ENCODE measurements at places on chromosomes 1 and 21. TPM values are rescaled to one million over a fixed set of nuclear protein-coding genes. Genes with fewer than 3 reads are reported as not detected.

DNA sequence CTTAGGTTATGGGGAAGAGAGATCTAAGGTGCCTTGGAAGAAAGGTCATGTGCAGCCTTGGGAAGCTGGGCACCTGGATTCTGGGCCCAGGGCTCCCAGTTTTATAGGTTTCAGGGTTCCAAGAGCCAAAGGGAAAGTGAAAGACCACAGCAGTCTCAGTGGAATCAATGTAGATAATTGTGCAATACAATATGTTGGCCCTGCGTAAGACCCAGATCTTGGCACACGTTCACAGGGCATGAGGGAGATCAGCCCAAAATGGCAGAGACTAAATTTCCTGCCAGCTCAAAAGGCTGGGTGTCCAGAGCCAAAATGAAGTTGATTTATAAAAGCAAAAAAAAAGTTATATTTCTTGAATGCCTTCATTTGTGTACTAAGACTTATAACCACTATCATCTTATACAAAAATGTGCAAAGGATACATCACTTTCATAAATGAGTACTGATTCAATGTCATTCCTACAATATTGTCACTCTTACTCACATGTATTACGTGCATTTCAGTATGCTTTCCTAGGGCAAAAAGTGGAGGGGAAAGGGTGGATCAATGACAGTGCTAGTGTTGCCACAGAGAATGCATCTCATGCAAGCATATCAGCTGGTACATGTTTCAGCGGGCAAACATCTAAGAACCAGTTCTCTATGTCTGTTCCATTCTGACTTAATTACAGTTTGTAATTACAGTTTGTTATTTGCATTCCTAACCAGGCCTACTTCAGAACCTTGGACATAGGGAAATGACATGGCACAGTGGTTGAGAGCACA lies 22.5 kb upstream of the NPL start:
- no peaks in the 10 kb centered on the region for H3K4me1 ChIP-seq
- DNase-seq, result no peak
- no peak overlapping the region for H3K27ac ChIP-seq
- no peak overlapping the region for H3K4me3 ChIP-seq

DNA sequence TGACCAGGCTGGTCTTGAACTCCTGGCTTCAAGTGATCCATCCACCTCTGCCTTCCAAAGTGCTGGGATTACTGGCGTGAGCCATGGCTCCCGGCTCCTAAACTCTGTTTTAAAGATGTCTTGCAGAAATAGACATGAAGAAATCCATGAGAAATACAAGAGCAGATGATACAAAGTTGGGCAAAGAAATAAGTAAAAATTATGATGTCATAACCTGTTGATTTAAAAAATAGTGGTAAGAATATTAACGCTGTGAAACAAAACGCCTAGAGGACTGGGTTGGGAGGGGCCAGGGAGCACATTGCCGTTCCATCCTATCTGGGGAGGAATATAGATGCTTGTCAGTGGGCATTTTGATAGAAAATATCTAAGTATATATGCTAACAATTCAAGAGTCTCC lies 1.2 kb upstream of the ITGB2 start:
- H3K4me1 ChIP-seq, result peaks cover 41% of the 10 kb centered on the region
- no peak overlapping the region for H3K27ac ChIP-seq
- DNase-seq, result no peak
- H3K4me3 ChIP-seq, result no peak overlapping the region
- no peaks in the 10 kb centered on the region for H3K36me3 ChIP-seq
- H3K27me3 ChIP-seq, result no peaks in the 10 kb centered on the region

DNA sequence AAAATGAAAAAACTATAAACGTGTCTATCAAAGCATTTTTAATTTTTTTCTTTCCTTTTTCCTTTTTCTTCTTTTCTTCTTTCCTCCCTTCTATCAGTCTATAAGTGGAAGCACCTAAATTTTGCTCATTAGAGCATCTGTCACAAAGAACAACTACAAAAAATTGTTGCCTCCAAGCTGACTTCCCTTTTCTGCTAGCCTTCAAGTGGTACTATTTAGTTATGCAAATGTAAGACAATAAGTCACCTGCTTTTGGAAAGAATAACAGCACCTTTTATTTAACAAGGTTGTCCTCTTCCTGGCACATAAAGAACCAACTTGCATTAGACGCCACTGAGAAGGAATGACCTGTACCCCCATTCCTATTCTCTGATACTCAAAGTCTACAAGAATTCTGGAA lies 45.0 kb upstream of the C1orf53 start:
- no peaks in the 10 kb centered on the region for H3K27me3 ChIP-seq
- DNase-seq, result no peak
- H3K27ac ChIP-seq, result no peak overlapping the region
- H3K4me1 ChIP-seq, result no peaks in the 10 kb centered on the region
- no peaks in the 10 kb centered on the region for H3K36me3 ChIP-seq

DNA sequence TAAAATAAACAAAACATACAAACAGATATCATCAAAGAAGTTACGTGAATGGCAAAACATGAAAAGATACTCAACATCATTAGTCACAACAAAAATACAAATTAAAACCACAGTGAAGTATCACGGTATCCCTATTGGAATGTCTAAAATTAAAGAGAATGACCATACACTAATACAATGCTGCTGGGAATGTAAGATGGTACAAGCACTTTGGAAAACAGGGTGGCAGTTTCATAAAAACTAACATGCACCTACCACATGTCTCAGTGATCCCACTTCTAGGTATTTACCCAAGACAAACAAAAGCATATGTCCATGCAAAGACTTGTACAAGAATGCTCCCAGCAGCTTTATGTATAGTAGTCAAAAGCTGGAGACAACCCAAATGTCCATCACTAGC lies 69.1 kb downstream of the HSF2BP start:
- DNase-seq, result no peak
- H3K27me3 ChIP-seq, result no peaks in the 10 kb centered on the region
- no peak overlapping the region for H3K27ac ChIP-seq
- no peaks in the 10 kb centered on the region for H3K36me3 ChIP-seq
- H3K4me3 ChIP-seq, result no peak overlapping the region

DNA sequence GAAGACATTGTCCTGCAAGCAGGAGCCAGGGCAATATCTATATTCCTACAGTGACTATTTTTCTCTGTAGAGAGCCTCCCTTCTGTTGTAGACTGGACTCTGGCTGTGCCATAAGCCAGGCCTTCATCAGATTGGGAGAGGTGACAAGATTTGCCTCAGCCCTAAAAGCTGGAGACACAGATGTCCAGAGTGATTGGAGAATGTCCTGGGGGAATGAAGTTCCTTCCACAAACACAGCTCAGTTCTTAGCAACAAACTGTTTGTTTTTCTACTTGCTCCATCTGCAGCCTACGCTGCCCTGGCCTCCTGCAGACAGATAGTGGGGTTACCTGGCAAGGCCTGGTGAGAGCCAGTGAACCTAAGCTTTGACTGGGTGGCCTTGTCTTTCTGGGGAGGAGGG lies 29.9 kb upstream of the SNX27 start:
- H3K4me3 ChIP-seq, result no peak overlapping the region
- no peak overlapping the region for H3K27ac ChIP-seq

- no peak overlapping the region for H3K27ac ChIP-seq
- H3K4me3 ChIP-seq, result no peak overlapping the region
- H3K36me3 ChIP-seq, result no peaks in the 10 kb centered on the region
- H3K27me3 ChIP-seq, result no peaks in the 10 kb centered on the region
- DNase-seq, result no peak
Observed at GRCh38 chr1:224052772-224053171, 61.1 kb upstream of the FBXO28 start.

GRCh38 chr21:16533692-16534407 lies 804.1 kb downstream of the USP25 start:
- no peaks in the 10 kb centered on the region for H3K4me1 ChIP-seq
- no peak for DNase-seq
- peak overlapping the region; percentile 85 for H3K27ac ChIP-seq
- H3K27me3 ChIP-seq, result no peaks in the 10 kb centered on the region
- no peaks in the 10 kb centered on the region for H3K36me3 ChIP-seq

DNA sequence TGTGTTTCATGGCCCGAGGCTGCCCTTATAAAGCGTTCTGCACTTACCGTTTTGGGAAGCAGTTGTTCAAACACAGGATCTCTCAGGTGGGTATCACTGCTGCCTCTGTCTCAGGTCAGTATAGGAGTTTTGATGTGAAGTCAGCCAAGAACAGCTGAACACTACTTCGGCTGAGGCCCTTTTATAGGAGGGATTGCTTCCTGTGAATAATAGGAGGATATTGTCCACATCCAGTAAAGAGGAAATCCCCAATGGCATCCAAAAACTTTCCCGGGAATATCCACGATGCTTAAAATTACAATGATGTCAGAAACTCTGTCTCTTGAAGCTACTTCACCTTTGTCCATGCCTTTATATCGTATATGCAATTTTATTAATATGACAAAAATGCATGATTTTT lies at the start of gene SELE:
TSS of gene SELE (minus strand) at position 156 of the 400 bp plus-strand sequence. CDS start 467 bp downstream, outside the sequence.
- no peak within 1 kb of the TSS for H3K4me3 ChIP-seq
- DNase-seq, result no peak
- H3K4me1 ChIP-seq, result no peaks in the 10 kb centered on the region
- no peaks in the 10 kb centered on the region for H3K27me3 ChIP-seq
- H3K36me3 ChIP-seq, result no peaks in the 10 kb centered on the region

GRCh38 chr1:193085263-193085662 lies 20.0 kb downstream of the GLRX2 start:
- no peaks in the 10 kb centered on the region for H3K4me1 ChIP-seq
- H3K36me3 ChIP-seq, result peaks cover 17% of the 10 kb centered on the region
- H3K27ac ChIP-seq, result no peak overlapping the region
- no peak overlapping the region for H3K4me3 ChIP-seq

- H3K27ac ChIP-seq, result peak overlapping the region; percentile 71
- no peak overlapping the region for H3K4me3 ChIP-seq
- peaks cover 3% of the 10 kb centered on the region for H3K4me1 ChIP-seq
- no peak for DNase-seq
- no peaks in the 10 kb centered on the region for H3K27me3 ChIP-seq
Observed at GRCh38 chr1:61636376-61636775, 88.6 kb downstream of the TM2D1 start.

DNA sequence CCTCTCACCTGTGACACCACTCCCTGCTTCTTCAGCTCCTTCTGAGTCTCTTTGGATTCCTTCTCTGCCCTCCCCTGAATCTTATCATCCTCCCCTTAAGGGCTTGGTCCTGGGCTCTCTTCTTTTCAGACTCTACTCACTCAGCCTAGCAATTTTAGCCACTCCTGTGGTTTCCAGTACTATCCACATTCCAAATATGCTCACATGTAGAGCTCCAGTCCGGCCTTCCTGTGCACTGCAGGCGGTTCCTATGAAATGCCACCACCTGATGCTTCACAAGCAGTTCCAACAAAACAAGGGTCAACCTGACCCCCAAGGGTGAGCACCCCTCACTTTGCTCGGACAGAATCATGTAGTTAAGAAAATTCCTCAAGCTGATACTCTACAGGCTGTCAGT lies 35.9 kb downstream of the MAB21L3 start:
- no peak overlapping the region for H3K4me3 ChIP-seq
- no peak for DNase-seq
- no peak overlapping the region for H3K27ac ChIP-seq
- H3K4me1 ChIP-seq, result peaks cover 7% of the 10 kb centered on the region
- H3K36me3 ChIP-seq, result no peaks in the 10 kb centered on the region
- no peaks in the 10 kb centered on the region for H3K27me3 ChIP-seq

DNA sequence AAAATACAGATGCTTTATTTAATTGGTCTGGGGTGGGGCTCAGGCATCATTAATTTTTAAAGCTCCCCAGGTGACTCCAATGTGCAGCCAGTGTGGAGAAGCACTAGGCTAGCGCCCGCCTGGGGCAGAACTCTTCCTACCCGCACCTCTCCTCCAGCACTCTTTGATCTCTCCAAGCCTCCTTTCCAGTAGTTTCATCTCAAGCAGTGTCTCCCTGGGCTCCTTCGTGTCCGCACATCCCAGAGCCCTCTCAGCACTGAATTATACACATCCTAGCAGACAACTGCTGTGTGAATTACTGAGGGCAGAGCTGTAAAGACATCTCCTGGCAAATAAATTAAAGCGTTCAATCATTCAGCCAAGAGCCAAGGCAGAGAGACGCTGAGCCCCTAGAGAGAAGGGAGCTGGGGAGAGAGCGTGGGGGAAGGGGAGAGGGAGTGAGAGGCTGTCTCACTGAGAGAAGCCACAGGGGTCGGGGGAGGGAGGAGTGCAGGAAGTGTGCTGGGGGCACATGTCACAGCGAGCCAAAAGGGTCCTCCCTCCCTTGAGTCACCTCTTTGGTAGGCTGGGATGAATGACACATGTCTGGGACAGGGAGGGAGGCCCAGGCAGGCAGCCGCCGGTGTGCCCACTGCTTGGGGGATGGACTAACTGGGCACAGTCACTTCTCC lies 21.0 kb upstream of the PARP1 start:
- H3K36me3 ChIP-seq, result no peaks in the 10 kb centered on the region
- H3K27ac ChIP-seq, result no peak overlapping the region
- H3K27me3 ChIP-seq, result no peaks in the 10 kb centered on the region
- H3K4me3 ChIP-seq, result no peak overlapping the region

DNA sequence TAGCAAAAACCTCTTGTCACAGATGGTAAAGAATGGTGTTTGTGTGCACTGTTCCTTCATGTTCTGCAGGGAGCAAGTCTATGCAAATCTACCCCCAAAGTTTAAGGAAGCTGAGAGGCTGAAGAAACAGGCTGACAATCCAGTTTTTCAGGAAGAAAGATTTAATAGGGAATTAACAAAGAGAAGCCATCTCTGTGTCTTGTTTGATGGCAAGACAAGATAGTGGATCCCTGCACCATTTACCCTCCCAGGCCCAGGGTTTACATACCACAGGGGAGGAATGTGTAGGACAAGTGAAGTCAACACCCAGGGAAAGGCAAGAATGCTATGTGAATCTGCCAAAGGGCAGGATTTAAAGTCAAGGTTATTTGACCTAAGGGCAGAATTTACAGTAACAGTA lies 48.1 kb upstream of the FNBP1L start:
- H3K4me3 ChIP-seq, result no peak overlapping the region
- H3K27ac ChIP-seq, result no peak overlapping the region
- no peaks in the 10 kb centered on the region for H3K4me1 ChIP-seq
- no peaks in the 10 kb centered on the region for H3K36me3 ChIP-seq
- H3K27me3 ChIP-seq, result no peaks in the 10 kb centered on the region

GRCh38 chr21:15848634-15849560 lies 119.1 kb downstream of the USP25 start:
- H3K27me3 ChIP-seq, result no peaks in the 10 kb centered on the region
- H3K4me3 ChIP-seq, result no peak overlapping the region
- DNase-seq, result no peak
- H3K4me1 ChIP-seq, result no peaks in the 10 kb centered on the region

- DNase-seq, result no peak
- no peak overlapping the region for H3K27ac ChIP-seq
- no peak overlapping the region for H3K4me3 ChIP-seq
- no peaks in the 10 kb centered on the region for H3K36me3 ChIP-seq
- H3K4me1 ChIP-seq, result no peaks in the 10 kb centered on the region
Observed at GRCh38 chr1:110091791-110092190, 20.5 kb upstream of the UBL4B start.

- H3K36me3 ChIP-seq, result no peaks in the 10 kb centered on the region
- no peak overlapping the region for H3K4me3 ChIP-seq
- H3K27me3 ChIP-seq, result peaks cover 15% of the 10 kb centered on the region
- DNase-seq, result no peak
- H3K27ac ChIP-seq, result no peak overlapping the region
Observed at GRCh38 chr1:32890516-32891240, 4.4 kb downstream of the HPCA start.

The DHRS3 gene
- total RNA-seq, result 121 TPM

The GJA8 gene
- not detected for total RNA-seq

The PRAMEF25 gene
- not detected for total RNA-seq

Data from esophagus squamous epithelium (tissue), 5 donors.